ENCODE measurements at places on chromosomes 7 and 10.

DNA sequence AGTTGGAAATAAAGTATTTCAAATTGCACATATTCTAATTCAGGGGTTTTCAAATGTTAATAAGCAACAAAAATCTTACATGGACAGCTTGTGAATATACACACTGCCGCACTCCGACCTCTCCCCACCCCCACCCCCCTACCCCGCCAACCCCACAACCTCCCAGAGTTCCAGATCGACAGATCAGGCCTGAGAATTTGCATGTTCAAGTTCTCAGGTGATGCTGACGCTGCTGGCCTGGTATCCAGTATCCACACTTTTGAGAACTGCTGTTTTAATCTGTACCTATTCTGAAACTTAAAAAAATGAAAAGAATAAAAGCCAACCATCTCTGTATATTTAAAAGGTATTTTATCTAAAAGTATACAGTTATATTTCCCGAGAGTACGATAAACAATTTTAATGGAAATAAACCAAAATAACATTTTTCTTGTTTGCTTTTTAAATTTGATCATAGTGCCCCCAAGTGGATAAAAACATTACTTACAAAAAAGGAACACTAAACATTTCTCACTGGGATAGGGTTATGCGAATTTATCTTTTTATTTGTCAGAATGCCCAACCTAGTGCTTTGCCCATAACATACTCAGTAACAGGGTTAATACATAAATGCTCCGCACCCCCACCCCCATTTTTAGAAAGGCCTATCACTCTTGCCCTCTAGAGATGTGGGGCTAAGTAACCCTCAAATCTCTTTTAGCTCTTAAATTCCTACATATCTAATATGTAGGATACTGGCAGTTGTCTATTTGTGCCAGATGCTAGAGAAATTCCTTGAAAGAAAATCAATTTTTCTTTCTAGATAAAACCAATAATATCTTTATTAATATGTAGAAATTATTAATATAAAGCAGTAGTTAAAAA lies 166.3 kb downstream of the RNF133 start:
- DNase-seq = no peak

DNA sequence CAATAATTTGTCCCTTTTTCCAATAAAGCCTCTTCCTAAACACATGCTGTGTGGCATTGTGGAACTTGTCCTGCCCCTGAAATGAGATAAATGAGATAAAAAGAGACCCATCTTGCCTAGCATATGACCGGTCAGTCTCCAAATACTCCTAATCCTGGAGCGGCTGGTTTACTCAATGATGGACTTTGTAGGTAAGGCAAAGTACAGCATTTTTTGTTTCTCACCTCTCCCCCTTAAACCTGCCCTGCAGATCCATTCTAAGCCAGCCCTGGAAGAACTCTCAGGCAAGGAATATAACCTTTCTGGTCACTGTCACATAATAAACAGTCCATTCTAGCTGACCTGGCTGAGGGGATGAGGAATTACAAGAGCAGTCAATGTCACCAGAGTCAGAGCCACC lies 110.7 kb downstream of the C1GALT1 start:
- DNase-seq = no peak

- DNase-seq = no peak
Measured at GRCh38 chr7:24595671-24596418, 22.6 kb downstream of the PALS2 start.

GRCh38 chr10:31138026-31138553 lies 106.4 kb upstream of the ZNF438 start:
- DNase-seq = no peak

DNA sequence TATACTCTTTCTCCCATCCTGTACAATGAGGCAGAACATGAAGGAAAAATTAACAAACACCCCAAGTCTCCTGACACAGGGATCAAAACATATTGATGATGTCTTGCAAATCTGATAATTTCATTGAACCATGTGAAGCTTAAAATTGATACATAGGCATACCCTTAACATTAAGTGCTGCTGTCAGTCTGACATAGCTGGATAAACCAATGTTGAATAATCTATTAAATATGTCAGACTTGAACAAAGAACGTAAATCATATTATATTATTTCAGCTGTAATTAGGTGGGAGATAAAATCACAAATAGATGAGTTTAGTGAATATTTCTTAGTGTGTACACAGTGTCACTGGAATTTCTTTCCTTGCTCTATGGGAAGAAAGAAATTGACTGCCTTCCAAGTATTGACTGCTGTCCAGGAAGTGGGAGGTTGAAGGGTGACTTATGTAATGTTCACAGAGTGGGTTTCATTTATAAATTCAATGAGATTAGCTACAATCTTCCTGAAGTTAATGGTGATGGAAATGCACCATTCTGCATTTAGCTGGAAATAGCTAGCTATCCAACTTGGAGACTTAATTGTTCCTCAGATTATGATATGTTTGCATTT lies 170.8 kb downstream of the AUTS2 start:
- DNase-seq = no peak

GRCh38 chr7:13882051-13882450 lies 107.4 kb downstream of the ETV1 start:
- DNase-seq = no peak

DNA sequence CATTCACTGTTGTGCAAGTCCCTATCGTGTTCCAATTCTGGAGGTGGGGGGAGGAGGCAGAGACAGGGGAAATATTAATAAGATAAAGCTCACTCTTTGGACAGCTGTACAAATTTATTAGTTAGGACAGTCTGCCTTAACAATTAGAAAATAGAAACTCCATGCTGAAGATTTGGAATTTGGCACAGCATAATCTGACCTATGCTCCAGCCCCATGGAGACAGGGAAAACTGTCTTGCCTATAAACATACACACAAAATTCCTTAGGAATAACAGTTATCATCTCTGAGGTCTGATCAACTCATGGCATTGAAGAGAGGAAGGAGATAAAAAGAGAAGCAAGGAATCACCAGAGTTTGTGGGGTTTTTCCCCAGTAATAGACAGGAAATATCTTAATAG lies 335.4 kb upstream of the MEOX2 start:
- DNase-seq = no peak
